ENCODE measurements at places on chromosomes 2 and 18. TPM values are rescaled to one million over a fixed set of nuclear protein-coding genes. Genes with fewer than 3 reads are reported as not detected.
A peak's percentile ranks its signal among the peaks of the same experiment; 100 is the strongest.

DNA sequence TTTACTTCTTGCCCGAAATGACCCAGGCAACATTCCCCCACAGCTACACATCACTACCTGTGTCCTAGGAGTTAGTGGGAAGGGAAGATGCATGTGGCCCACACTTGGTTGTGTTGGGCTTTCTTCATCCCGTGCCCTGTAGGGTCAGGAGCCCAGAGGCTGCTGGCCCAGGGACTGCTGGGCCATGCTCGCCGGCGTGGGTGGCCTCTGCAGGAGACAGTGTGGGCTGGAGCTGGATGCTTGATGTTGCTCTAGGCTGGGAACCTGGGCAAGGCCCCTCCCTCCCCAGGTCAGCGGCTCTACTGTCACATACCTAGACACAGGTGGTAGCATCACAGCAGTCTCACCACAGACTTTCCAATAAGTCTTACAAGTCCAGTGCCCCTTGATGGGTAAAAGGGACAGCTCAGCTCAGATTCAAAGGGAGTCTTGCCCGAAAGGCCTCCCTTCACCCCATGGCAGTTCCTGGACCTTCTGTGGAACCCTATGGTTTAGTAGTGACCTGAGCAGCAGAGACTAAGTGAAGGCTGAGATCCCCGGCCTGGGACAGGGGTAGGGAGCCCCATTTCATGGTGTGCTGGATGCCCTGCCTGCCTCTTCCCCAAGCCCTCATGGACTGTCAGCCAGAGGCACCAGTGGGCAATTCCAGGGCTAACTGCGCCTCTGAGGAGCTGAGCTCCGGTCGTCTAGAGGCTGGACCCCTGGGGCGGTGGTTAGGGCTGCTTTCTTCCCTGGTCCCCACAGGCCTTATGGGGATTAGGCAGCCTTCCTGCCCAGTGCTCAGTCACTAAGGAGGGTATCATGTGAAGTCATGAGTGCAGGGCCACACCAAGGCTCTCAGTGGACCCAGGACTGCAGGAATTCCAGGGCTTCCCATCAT lies 45.4 kb upstream of the FAHD2A start:
- DNase-seq: peak; percentile 75

DNA sequence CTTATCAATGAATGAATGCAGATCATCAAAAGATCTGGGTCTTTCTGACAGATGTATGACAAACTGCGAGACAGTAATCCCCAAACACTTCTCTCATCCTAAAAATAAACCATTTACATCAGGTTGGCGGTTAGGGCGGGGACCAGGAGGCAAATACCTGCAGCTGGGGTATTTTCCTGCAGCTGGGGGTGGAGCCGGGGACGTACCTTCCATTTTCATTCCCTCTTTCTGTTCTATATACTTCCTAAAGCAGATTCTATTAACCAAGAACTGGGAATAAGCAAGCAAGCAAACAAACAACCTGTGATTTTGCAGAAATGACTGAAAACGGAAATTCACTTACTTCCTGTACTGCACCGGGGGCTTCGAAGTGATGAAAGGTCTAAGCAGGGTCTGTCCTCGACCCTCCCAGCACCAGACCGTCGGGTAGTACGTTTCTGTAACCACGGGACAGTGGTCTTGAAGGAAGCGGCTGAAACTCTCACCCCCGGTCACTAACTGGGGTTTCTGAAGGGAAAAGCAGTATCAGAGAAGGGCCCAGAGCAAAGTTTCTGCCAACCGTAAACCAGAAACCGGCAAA lies 1.2 kb downstream of the ABHD3 start:
- DNase-seq: no peak

GRCh38 chr2:19979932-19980331 lies 10.0 kb downstream of the WDR35 start:
- no peak for DNase-seq

DNA sequence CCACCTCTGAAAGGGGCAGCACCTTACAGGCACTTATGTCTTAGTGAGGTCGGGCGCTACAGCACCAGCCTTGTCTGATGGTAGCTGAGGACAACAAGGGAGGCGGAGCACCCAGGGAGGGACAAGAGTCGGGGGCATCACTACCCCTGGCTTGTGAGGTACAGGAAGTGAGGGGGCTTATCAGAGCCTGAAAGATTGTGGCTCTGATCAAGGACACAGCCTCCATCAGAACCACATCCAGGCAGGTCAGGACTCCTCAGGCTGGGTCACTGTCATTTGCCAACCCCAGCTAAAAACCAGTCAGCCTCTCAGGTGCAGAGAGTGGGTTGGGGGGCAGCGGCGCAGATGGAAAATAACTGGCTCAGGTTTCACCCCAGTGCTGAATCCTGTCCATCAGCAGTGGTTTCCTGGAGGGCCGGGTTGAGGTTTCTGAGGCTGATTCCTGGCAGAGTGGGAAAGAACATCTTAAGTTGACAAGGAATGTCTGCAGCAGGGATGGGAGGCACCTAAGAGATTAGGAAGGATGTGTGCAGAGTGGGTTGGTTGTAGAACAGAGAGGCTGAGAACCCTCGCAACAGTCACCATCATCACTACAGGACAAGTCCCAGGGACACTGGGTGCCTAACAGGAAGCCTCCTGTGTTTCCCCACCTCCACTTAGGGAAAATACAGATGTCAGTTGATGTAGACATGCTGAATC lies 45.3 kb downstream of the FBLN7 start:
- no peak for DNase-seq

GRCh38 chr2:45184606-45185005 lies 175.4 kb upstream of the SIX2 start:
- no peak for DNase-seq

- peak; percentile 83 for DNase-seq
Observed at GRCh38 chr2:71510196-71510807, 56.9 kb downstream of the DYSF start.

DNA sequence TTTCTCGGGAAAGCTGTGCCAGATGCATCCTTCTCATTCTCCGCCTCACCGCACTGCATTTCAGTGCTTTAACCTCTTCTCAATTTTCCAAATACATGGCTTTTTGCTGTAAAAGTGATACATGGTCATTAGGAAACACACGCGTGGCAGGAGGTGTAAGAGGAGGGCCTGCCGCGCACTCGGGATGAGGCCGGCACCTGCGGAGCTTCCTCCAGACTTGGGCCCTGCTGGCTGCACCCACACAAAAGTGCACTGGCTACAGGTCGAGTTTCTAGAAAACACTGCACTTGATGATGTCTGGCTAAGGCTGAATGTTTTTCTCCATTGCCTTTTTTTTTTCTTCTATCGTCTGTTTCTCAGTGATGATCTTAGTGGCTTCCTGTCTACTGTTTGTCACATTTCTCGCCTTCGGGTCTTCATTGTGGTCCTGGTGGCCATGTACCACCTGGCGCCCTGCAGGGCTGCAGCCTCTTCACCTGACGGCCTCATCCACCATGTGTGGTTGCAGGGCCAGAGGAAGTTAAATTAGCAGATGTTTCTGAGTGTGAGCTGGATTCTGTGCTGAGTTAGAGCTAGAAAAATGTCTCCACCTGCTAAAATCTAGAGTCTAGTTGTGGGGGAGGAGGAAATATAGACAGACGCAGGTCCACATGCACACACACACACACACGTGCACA lies 7.6 kb downstream of the KCNG2 start:
- DNase-seq: peak; percentile 68

DNA sequence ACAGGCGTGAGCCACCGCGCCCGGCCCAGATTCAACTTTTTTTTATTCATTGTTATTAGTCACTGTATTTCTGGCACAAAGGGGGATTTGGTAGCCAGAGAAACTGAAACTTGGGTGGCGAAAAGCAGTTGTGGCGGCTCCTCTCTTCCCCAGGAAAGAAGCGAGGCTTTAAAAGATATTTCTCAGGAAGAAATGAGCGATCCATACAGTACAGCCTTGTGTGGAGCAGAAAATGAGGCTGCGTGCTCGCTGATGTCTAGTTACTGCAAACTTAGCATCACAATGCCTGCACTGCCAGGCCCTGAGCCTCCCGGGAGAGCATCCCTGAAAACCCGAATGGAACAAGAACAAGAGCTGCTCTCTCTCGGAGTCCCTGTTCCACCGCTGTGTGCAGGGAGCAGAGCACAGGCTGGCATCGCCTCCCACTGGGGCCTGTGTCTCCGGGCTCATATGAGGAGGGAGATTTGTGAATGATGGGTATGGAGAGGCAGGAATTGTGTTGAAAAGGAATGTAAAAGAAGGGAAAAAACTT lies 234.0 kb downstream of the ZNF516 start:
- no peak for DNase-seq

DNA sequence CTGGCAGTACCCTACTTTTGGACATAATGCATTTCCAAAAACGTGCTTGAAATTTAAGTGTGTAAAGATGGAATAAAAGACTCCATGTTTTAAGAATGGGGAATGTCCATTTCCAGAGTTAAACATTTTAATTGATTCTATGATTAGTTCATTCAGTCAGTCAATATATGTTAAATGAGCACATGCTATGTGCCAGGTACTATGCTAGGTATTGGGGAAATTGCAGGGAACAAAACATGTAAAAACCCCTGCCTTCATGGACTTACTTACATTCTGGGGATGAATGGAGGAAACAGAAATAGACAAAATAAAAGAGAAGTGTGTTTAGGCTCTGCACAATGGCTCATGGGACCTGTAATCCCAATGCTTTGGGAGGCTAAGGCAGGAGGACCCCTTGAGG lies 288.6 kb downstream of the MTX2 start:
- no peak for DNase-seq

- DNase-seq: no peak
Observed at GRCh38 chr18:57077786-57078552, 68.9 kb upstream of the BOD1L2 start.

DNA sequence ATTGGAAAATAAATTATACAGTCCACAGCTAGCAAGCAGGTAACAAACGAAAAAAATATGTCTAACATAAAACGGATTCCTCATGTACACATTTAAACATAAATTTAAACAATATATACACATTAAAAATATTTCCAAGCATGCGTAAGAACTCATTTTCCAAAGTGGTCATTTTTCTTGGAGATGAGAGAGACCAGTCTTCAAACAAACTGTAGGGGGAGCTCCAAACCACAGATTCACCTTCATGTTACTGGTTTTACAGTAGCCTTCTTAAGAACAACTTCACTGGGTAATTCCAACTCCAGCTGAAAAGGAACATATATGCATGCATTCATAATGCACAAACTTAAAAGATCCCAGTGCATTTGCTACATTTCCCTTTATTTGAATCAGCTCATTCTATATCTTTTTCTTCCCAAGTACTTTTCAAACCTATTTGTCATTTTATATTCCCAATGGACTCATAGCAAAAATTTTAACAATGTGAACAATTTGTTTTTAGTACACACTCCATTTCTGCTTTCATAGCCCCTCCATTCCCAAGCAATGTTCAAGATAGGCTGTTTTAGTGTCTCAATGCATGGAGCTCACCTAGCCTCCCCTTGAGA lies 4.7 kb upstream of the STAMBP start:
- DNase-seq: no peak

GRCh38 chr2:75764611-75765010 lies 53.9 kb upstream of the GCFC2 start:
- no peak for DNase-seq

DNA sequence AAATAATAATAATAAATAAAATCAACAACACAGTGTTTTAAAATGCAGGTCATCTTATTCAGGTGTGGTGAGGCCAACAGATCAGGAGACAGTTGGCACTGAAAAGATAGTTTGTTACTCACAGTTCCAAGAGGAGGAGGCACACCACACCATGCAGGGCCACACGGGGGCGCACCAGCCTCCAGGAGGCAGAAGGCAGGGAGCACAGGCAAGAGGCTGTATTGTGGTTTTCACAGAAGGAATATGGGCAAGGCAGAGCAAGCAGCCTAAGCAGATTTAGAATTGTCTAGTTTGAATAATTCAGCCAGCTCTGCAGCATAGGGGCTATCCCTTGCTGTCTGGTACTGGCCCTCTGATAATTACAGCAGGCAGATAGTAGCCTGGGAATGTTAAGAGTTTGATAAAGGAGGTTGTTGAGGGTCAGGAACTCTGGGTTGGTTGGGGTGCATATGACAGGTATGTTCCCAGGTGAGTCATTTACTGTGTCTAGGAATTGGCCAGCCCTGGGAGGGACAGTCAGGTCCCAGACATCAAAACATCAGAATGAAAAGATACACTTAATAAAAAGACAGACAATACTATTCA lies 31.3 kb downstream of the KIAA2012 start:
- DNase-seq: no peak

GRCh38 chr2:240787521-240788472 lies 32.2 kb downstream of the KIF1A start:
- no peak for DNase-seq

GRCh38 chr2:219916281-219916680 lies 288.9 kb downstream of the SLC4A3 start:
- DNase-seq: no peak

DNA sequence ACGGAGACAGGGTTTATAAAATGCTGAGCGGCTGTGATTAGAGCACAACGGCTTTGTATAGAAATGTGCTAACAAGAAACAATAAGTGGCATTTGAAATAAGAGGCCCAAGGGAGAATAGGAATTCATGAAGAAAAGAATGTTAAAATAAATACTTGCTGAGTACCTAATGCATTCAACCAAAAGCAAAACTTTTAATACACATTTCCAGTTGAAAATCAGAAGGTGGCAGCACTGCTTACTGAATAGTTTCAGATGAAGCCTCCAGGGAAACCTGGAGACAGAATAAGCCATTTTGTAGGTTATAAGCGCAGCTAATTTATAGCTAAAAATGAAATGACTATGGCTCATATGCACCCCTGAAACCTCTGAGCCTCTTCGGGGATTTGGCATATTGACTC lies 286.6 kb downstream of the DPP10 start:
- no peak for DNase-seq

- DNase-seq: no peak
Observed at GRCh38 chr2:161423421-161424393, 7.6 kb downstream of the TBR1 start.

GRCh38 chr2:30780776-30781330 lies 26.4 kb downstream of the CAPN13 start:
- DNase-seq: peak; percentile 47

GRCh38 chr2:219073413-219074129 lies 12.8 kb upstream of the IHH start:
- DNase-seq: no peak

GRCh38 chr18:44941516-44941915 lies 260.8 kb downstream of the SETBP1 start:
- DNase-seq: no peak

The TTC32 gene
- 8.6 TPM for total RNA-seq

The UGT1A5 gene
- not detected for total RNA-seq

The LAMA1 gene
- total RNA-seq: 7.9 TPM

The PROC gene
- not detected for total RNA-seq

The GATA6 gene
- total RNA-seq: 26.6 TPM

The KCNG2 gene
- total RNA-seq: 0.51 TPM

The PLGLB2 gene
- 0.93 TPM for total RNA-seq

The KLF11 gene
- 66.7 TPM for total RNA-seq

The MFSD2B gene
- total RNA-seq: not detected

Measured in mesenteric fat pad (tissue), 1 donor.